Activated effector memory CD4-positive, alpha-beta T cell treated with Interleukin-2 at 50 U/mL for 16 hours (primary cell): ENCODE measurements at places on chromosomes 16 and 17.

DNA sequence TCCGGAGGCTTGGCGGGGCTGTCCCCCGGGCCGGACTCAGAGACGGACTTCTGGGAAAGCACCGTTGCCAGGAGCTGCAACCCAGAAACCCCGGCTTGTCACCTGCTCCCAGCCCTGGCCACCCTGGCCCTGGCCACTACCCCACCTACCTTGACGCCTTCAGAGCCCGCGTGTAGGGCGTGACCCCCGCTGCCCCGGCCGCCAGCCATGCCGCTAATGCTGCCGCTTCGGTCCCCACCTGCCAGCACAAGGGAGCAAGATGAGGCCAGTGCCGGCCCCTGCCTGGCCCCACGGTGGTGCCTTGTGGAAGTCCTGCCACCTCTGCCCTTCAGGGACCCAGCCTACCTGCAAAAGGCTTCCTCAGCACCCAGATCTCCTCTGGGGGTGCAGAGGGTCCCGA lies 11.4 kb downstream of the CASKIN1 start:
- DNase-seq: no peak

DNA sequence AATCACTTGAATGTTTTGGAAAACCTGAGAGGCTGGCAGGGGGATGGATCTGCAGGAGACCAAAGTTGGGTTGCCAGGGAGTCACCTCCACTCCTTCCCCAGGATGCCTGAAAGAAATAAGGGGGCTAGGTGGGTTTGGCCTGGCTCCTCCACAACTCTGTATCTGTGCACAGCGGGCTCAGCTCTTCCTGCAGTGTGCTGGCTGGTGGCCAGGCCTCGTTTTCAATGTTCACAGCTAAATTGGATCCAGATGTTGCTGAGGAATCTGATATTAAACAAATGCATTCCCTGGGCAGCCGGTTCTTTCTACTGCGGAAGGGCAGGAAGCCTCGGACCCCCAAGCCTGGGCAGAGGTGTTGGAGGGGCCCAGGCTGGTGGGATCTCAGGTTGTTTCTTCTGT lies 106.2 kb downstream of the N4BP1 start:
- DNase-seq: no peak

GRCh38 chr16:4264546-4264945 lies 8.3 kb downstream of the TFAP4 start:
- DNase-seq: no peak

- DNase-seq: no peak
These were observed 210.3 kb downstream of the SNX29 start for GRCh38 chr16:12186774-12187335.

- no peak for DNase-seq
These were observed 2.0 kb upstream of the RAP1GAP2 start for GRCh38 chr17:2794111-2794803.

DNA sequence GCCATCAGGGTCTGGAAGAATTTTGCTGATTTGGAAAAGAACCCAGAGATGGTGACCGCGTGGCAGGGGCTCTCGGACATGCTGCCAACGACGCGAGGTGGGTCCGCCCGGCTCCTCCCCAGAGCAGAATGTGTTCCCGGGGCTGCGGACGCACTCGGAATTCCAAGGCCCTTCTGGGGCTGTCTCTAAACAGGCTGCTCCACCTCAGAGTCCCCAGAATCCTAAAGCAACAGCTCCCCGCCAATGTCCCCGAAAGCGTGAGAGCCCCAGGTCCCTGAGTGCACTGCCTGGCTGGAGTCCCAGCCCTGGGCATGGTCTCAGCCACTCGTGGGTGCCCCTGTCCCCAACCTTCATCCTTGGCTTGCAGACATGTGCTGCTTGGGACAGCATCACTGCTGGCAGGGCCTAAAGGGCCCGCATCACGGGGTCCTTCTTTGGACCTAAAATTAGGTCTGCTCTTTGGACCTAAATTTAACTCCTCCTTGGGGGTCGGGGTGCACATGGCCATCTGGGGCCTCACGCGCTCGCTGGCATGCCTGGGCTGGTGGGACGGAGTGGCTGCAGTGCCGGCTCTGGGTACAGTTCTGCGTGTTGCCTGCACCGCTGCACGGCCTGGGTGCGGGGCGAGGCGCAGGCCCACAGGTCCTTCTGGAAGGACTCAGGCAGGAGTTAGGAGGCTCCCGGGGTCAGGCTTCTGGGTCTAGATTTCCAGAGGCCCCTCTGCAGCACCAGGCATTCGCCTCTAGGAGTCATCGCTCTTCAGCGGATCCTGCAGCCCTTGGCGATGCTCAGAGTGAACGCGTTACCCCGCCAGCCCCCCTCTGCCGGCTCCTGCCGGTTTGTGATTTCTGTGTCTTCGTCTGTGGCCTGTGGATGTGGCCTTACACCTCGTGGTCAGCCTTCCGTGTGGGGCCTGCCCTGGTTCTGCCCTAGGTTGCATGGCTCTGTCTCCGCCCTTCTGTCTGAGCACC lies 41.9 kb upstream of the CHMP6 start:
- DNase-seq: no peak

DNA sequence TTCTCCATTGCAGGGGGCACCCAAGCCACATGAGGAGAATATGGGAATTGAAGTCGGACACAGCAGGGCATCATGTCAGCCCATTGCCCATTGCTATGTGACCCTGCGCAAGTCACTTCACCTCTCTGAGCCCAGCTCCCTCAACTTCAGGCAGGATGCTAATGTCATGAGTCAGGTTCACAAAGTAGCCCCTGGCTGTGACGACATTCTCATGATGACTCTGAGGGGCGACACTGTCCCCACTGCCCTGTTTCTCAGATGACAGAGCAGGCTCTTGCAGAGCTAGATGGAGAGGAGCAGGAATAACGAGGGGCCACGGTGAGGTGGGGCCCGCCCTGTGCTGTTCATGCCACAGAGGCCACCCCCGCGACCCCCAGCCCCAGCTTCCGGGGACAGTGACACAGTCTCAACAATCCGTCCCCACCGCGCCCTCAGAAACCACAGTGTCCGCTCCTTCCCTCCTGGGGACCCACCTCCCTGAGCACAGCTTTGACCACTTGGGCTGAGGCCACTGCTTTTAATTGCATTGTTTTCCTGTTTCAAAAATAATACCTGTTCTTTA lies 13.2 kb upstream of the ZNF469 start:
- DNase-seq: no peak

GRCh38 chr16:15798671-15799070 lies 58.2 kb downstream of the MYH11 start:
- DNase-seq: no peak

DNA sequence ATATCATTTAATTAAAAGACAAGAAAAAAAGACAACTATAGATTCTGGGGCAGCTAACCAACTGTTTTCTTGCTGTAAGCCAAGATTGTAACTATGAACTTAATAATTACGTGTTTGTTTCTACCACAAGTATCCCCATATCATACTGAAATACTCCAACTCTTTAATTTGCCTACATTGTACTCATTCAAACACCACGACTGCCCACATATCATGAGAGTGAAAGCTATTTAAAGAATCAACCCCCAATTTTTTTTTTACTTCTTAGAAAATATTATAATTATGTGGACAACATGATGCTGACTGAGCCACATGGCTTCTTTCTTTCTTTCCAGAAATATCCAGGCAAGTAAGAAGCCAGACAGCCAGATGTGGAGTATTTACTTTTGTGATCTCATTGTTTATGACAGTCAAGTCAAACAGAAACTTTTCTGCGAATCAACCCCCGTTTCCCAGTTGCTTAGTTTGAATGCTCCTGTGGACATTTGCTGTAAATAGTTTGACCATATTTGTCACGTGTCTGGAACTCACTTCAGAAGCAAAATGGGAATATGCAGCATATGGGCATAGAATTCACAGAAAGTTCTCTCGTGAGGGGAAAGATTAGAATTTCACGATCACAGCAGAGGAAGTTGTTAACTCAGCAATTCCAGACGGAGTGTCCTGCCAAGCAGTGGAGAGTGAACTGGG lies 126.8 kb upstream of the PSMD7 start:
- no peak for DNase-seq

GRCh38 chr16:66489385-66489784 lies 60.5 kb downstream of the TK2 start:
- DNase-seq: no peak

DNA sequence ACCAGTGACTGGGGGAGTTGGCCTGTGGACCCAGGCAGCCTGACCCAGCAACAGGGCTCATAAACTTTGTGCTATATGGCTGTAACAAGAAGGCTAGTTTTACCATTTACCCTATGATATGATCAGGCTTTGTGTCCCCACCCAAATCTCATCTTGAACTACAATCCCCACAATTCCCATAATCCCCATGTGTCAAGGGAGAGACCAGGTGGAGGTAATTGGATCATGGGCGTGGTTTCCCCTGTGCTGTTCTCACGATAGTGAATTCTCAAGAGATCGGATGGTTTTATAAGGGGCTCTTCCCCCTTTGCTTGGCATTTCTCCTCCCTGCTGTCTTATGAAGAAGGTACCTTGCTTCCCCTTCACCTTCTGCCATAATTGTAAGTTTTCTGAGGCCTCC lies 111.2 kb upstream of the NLRP1 start:
- no peak for DNase-seq
